CD8-positive, alpha-beta memory T cell (primary cell): ENCODE measurements at places on chromosomes 2 and 18. TPM values are rescaled to one million over a fixed set of nuclear protein-coding genes. Genes with fewer than 3 reads are reported as not detected.

The ZNF385B gene
- total RNA-seq: not detected

The NOSTRIN gene
- not detected for total RNA-seq

The FAM228A gene
- not detected for total RNA-seq

The REG3A gene
- not detected for total RNA-seq

The RFTN2 gene
- total RNA-seq: not detected

The PSMG2 gene
- 107 TPM for total RNA-seq

The NT5C1B gene
- not detected for total RNA-seq

The SERPINB4 gene
- not detected for total RNA-seq

- DNase-seq: no peak
Observed at GRCh38 chr2:215910180-215910579, 103.2 kb downstream of the MREG start.

DNA sequence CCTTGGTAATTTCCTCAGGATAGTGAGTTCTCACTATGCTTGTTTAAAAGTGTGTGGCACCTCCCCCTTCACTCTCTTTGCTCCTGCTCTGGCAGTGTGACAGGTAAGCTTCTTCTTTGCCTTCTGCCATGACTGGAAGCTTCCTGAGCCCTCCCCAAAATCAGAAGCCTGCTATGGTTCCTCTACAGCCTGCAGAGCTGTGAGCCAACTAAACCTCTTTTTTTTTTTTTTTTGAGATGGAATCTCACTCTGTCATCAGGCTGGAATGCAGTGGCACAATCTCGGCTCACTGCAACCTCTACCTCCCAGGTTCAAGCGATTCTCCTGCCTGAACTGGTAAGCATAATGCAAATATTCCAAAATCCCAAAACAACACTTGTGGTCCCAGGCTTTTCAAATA lies 80.0 kb downstream of the SOWAHC start:
- no peak for DNase-seq

GRCh38 chr2:39852831-39853230 lies 73.8 kb upstream of the THUMPD2 start:
- DNase-seq: no peak

- no peak for DNase-seq
Observed at GRCh38 chr18:62596145-62597005, 73.5 kb downstream of the ZCCHC2 start.

GRCh38 chr2:73821669-73822068 lies 7.1 kb upstream of the STAMBP start:
- DNase-seq: no peak

DNA sequence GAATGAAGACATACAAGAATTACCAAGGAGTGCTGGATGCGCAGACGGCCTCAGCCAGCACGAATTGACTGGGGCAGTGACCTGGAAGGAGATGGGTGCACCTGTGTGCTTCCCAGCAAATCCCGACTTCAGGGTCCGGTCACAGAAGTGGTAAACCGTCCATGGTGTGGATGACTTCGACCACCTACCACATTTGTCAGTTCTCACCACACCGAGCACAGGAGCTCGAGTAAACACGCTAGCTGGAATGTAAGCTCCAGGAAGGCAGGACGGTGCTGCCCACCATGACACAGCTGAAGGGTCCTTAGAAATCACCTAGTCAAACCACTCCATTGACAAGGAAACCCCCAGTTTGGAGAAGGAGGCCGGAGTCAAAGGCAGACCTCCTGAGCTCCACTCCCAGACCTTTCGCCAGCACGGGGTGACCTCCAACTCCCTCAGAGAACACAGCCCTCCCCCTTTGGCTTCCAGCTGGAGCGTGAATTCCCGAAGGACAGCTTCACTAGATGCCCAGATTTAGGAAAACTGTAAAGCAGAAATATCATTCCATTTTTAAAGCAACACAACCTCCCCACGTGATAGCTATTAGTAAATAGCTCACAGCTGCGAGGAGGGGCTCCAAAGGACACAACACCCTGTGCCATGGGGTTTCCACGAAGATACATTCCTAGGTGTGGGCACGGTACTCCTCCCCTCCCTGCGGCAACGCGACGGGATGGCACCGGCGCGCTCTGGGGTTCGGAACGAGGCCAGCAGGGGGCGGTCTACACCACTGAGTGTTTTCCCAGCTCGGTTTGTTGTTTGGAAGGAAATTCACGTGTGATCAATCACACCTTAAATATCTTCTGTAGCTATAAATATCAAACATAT lies 34.1 kb upstream of the GNAL start:
- no peak for DNase-seq

DNA sequence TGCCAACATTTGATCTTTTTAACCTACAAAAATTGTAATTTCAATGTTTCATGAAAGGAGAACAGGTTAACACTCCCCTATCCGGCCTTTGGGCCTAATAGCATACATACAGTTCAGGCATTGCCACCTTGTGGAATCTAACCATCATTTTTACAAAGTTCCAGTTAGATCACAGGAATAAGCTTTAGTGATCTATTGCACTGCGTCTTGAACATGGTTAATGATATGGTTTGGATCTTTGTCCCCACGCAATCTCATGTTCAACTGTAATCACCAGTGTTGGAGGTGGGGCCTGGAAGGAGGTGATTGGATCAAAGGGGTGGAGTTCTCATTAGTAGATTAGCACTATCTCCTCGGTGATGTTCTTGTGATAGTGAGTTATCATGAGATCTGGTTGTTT lies 58.2 kb upstream of the NEUROD1 start:
- DNase-seq: no peak

GRCh38 chr18:41353777-41354528 lies 601.1 kb upstream of the PIK3C3 start:
- DNase-seq: no peak

GRCh38 chr2:236646871-236647270 lies 77.2 kb downstream of the ACKR3 start:
- DNase-seq: no peak

- DNase-seq: no peak
Observed at GRCh38 chr18:31219395-31219794, 56.7 kb upstream of the DSC1 start.

GRCh38 chr2:235844561-235844960 lies 323.6 kb downstream of the GBX2 start:
- DNase-seq: no peak

GRCh38 chr2:133887676-133888040 lies 319.4 kb upstream of the NCKAP5 start:
- no peak for DNase-seq

- no peak for DNase-seq
Observed at GRCh38 chr2:133241224-133241571, 327.1 kb downstream of the NCKAP5 start.

GRCh38 chr2:42879913-42880737 lies 87.7 kb upstream of the HAAO start:
- no peak for DNase-seq

GRCh38 chr2:108548208-108549003 lies 14.1 kb downstream of the LIMS1 start:
- no peak for DNase-seq

GRCh38 chr2:126914811-126915500 lies 16.3 kb downstream of the TEX51 start:
- DNase-seq: no peak

DNA sequence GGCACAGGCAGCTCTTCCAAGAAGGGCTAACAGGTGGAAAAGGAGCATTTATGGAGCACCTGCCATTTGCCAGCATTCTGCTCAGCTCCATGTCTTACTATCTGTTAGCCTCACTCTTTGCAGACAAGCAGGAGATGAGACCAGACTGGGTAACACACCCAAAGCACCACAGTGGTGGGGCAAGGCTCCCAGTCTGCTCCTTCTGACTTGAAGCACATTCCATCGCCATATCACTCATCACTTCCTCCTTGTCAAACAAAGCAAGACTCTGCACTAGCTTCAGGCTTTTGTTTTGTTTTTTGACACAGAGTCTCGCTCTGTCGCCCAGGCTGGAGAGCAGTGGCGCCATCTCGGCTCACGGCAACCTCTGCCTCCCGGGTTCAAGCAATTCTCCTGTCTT lies 182.8 kb downstream of the MGAT5 start:
- DNase-seq: no peak

GRCh38 chr2:110829413-110830146 lies 97.2 kb downstream of the ACOXL start:
- no peak for DNase-seq

GRCh38 chr2:30037016-30037415 lies 109.8 kb upstream of the YPEL5 start:
- DNase-seq: no peak

- DNase-seq: no peak
Observed at GRCh38 chr18:22330508-22330907, 87.2 kb downstream of the CTAGE1 start.

DNA sequence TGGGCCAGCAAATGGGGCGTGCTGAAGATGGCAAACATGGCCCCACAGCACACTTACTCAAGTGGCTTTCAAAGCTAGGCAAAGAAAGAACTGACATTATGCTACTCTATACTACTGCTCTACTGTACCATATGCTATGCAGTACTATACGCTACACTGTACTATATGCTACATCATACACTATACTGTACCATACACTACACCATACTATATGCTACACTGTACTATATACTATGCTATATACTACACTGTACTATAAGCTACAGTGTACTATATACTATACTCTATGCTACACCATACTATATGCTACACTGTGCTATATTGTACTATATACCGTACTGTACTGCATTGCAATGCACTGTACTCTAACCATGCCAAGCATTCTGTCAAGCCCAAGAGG lies 243.7 kb upstream of the TMEM200C start:
- no peak for DNase-seq

- no peak for DNase-seq
Observed at GRCh38 chr2:201004370-201004769, 40.9 kb upstream of the ORC2 start.

- no peak for DNase-seq
Observed at GRCh38 chr2:163779970-163780597, 44.3 kb upstream of the FIGN start.

DNA sequence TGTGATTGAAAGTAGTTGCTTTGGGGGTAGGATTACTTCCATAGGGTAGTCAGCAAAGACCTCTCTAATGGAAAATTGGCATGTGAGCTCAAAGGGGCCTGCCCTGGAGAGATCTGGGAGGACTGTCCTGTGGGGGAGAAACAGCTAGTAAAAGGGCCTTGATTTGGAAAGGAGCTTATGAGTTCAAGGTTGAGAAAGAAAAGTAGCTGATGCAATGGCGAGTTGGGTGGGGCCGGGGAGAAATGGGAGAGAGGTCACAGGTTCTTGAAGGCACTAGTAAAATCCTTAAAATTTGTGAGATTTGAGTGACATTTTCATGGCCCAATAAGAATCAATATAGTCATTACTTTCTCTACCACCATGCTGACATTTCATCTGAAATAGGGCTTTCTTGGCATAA lies 82.0 kb upstream of the CCDC195 start:
- no peak for DNase-seq

- no peak for DNase-seq
Observed at GRCh38 chr2:215038421-215038820, 100.0 kb downstream of the ABCA12 start.

- no peak for DNase-seq
Observed at GRCh38 chr2:99158599-99158998, 3.8 kb downstream of the LIPT1 start.

DNA sequence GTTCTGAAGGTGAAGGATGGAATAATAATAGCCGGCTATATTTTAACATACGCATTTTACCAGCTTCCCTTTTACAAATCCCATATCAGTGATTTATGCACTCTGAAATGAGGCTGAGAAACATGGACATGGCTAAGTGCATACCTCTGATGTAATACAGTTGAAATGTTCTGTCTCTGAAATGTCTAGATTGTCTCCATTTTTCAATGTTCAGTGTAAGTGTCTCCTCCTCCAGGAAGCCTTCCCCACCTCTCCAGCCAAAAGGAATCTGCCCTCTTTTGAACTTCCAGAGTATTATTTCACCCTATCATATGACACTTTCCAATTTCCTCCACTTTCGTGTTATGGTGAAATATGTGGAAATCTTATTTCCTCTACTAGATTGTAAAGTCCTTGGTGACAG lies 29.5 kb upstream of the ME2 start:
- DNase-seq: no peak

DNA sequence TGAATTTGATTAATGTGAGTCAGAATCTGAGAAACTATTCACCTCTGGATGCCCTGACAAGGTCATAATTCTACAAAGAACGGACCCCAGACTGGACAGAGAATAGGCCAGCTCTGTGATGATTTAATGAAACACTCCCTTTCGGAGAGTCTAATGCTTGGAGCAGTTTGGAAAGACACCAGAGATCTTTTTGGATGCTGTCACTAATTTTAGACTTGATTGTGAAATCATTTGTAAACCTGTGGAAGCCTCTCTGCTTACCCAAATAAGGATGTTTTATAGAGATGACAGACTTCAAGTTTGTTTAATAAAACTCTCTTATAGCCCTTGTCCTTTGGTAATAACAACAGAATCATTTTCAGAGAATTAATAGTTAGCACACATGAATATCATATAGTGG lies 83.5 kb downstream of the MYL12B start:
- DNase-seq: no peak

- DNase-seq: no peak
Observed at GRCh38 chr2:237742191-237742590, 56.4 kb upstream of the RBM44 start.

GRCh38 chr2:69581774-69582581 lies 61.6 kb downstream of the AAK1 start:
- DNase-seq: no peak

DNA sequence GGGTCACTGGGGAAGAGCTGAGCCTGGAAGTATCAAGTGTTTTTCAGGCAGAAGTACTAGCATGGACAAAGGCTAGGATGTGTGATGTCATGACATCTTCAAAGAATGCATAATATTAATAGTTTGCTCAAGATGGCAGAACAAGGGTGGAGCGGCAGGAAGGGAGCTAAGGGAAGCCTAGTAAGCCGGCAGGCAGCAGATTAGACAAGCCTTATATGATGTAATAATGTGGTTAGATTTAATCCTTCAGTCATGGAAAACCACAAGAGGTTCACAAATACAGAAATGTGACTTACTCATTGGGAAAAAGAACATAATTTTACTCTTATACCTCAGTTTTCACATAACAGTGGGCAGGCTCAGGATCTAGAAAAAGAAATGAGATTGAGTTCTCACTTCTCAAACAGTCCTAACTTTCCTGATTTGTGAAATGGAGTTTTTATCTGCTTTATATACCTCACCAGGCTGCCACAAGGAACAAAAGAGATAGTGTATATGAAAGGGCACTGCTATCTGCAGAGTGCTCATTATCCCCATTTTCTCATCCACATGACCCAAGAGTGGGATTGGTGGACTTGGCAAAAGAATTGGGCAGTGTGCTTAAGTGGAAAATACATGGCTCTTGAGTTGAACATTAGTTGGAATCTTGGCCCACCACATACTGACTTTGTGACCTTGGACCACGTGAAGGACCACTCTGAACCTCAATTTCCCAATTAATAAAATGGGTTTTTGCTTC lies 89.1 kb upstream of the LHCGR start:
- no peak for DNase-seq

GRCh38 chr2:204897561-204897960 lies 352.3 kb downstream of the PARD3B start:
- DNase-seq: no peak

GRCh38 chr2:199309973-199310372 lies 147.8 kb downstream of the SATB2 start:
- no peak for DNase-seq

DNA sequence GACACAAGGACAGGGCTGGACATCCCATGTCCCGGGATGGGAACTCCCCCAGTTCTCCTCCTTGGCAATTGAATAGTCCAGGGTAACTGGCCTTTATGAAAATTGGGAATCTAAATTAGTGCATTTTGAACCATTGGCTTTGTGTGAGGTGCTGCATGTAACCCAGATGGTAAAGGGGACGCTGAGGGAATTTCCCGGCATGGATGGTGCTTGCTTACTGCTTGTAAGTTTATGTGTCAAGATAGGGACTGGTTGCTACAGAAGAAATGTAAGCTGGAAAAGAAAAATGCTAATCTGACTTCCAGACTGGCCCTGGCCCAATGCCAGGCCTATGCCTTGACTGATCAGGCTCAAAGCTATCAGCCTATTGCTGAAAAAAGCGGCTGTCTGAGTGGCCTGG lies 1096.7 kb upstream of the DDX18 start:
- no peak for DNase-seq
